PC-9 (cell line): ENCODE measurements at places on chromosomes 2 and 18.

GRCh38 chr2:109213646-109214433 is 84.8 kb downstream of the SH3RF3 start:
- DNase-seq, result peak; percentile 96

DNA sequence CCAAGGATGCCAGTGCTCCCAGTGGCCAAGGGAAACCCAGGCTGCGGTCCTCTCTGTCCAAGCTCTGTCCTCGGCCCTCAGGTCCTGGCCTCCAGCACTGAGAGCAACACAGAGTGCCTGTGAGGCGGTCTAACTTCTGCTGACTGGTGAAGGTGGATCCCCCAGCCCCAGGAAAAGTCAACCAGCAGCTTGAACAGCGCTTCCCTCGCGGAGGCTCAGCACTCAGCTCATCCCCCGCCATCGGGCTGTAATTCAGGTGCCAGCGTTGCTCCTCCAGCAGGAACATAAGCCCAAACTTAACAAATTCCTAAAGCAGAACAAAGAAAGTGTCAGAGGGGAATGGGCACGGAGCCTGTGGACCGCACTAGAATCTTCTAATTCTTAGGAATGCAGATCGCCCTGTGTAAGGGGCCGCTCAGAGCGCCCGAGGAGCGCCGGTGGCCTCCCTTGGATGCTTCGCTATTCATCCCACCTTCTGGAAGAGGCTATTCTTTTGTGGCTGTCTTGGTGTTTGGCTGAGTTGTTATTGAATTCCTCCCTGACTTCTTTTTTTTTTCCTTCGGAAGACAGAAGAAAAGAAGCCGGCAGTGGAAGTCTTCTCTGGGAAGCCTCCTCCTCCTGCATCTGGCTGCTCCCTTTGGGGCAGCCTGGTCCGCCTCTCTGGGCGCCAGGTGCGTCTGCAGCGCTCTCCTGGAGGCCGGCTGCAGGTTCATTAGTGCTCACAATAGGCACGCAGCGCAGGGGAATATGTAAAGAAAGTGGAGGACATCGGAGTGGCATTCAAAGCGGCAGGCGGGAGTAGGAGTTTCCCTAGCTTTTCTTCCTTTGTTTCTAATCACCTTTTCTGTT is 905.6 kb downstream of the TSN start:
- no peak for DNase-seq

- DNase-seq, result peak; percentile 61
These were observed 128.3 kb downstream of the DNER start for GRCh38 chr2:229586012-229586411.

GRCh38 chr2:47323822-47324171 is 79.2 kb upstream of the MSH2 start:
- DNase-seq, result no peak
